ENCODE measurements at places on chromosomes 16 and 17. TPM values are rescaled to one million over a fixed set of nuclear protein-coding genes. Genes with fewer than 3 reads are reported as not detected.

GRCh38 chr17:30104575-30105339 is 11.9 kb upstream of the NSRP1 start:
- no peaks in the 10 kb centered on the region for H3K27me3 ChIP-seq
- peak overlapping the region; percentile 43 for H3K4me3 ChIP-seq
- DNase-seq, result peak; percentile 67
- H3K4me1 ChIP-seq, result no peaks in the 10 kb centered on the region
- no peak overlapping the region for H3K27ac ChIP-seq

- no peak overlapping the region for H3K27ac ChIP-seq
- no peaks in the 10 kb centered on the region for H3K36me3 ChIP-seq
- no peaks in the 10 kb centered on the region for H3K27me3 ChIP-seq
- no peak for DNase-seq
- no peaks in the 10 kb centered on the region for H3K4me1 ChIP-seq
These were observed 221.1 kb upstream of the HSBP1 start for GRCh38 chr16:83586461-83587200.

DNA sequence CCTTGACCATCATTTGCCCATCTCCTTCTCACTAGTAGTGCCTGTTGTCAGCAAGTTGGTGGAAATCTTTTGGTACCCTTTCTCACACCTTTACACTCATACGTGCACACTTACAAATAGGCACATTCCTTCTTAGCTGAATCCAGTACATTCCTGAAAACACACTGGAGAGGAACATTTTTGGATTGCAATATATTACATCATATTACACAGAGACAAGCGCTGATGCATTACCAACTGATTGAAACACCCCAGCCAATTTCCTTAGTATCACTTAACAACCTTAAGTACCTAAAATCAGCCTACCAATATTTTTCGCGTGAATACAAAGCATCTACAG is 64.1 kb downstream of the PLCG2 start:
- no peak for DNase-seq
- no peaks in the 10 kb centered on the region for H3K27me3 ChIP-seq
- no peak overlapping the region for H3K27ac ChIP-seq
- H3K36me3 ChIP-seq, result no peaks in the 10 kb centered on the region
- H3K4me1 ChIP-seq, result no peaks in the 10 kb centered on the region

DNA sequence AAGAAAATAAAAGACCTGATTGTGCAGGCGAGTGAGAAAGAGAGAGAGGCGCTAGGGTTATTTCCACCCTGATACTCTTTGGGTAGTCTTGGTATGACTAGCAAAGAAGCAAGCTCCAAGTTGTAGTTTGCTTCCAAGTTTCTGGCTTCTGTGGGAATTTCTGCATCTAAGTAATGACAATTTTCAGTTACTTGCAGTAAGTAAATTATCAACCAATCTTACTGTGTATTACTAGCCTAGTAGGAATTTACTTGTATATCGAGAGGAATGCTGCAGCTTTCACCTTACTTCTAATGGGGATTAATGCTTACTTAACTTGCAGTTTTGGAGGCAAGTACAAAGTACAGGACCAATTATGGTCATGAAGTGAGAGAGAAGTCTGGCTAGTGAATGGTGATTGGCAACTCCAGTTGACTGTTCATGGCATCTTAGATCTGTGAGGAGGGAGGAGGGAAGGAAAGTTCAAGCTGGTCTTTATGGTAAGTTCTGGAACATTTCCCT is 31.9 kb downstream of the TENT4B start:
- H3K27me3 ChIP-seq, result no peaks in the 10 kb centered on the region
- H3K4me1 ChIP-seq, result peaks cover 25% of the 10 kb centered on the region
- H3K4me3 ChIP-seq, result no peak overlapping the region
- H3K36me3 ChIP-seq, result no peaks in the 10 kb centered on the region
- H3K27ac ChIP-seq, result no peak overlapping the region

GRCh38 chr16:16009401-16009800 is 60.0 kb downstream of the ABCC1 start:
- H3K4me1 ChIP-seq, result peaks cover 7% of the 10 kb centered on the region
- H3K27me3 ChIP-seq, result no peaks in the 10 kb centered on the region
- H3K4me3 ChIP-seq, result no peak overlapping the region
- peak; percentile 82 for DNase-seq

DNA sequence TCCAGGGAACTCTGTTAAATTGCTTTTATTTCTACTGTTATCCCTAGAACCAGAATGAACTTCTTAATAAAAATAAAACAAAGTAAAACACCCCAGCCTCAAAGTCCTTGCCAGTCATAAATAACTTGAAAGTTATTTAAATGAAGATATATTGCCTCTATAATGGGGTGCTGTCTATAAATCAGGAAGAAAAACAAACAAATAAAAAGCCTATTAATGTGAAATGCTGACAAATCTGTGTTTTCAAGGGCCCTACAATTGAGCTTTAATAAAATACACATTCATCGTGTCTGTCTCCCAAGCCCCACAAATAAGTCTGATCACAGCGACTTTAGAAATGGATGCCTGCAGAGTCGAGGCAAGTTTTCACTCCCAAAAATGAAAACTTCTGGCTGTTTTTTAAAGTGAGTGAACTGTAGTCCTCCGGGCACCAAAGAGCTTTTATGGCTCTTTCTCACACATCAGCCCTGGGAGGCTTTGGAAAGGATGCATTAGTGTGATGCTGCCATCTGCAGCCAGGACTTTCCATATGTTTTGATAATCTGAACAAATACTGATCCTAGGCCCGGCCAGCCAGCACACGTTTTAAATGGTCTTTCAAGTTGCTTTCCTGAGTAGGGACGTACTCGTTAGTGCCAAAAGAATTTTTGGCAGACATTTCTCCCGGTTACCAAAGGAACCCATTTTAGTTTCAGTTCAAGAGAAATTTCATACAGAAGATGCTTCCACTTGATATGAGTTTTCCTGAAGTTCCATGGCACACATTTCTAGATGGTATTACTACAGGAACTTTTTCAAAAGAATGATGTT is 16.3 kb downstream of the NACA2 start:
- no peak overlapping the region for H3K27ac ChIP-seq
- no peak overlapping the region for H3K4me3 ChIP-seq
- no peaks in the 10 kb centered on the region for H3K36me3 ChIP-seq
- H3K4me1 ChIP-seq, result no peaks in the 10 kb centered on the region

DNA sequence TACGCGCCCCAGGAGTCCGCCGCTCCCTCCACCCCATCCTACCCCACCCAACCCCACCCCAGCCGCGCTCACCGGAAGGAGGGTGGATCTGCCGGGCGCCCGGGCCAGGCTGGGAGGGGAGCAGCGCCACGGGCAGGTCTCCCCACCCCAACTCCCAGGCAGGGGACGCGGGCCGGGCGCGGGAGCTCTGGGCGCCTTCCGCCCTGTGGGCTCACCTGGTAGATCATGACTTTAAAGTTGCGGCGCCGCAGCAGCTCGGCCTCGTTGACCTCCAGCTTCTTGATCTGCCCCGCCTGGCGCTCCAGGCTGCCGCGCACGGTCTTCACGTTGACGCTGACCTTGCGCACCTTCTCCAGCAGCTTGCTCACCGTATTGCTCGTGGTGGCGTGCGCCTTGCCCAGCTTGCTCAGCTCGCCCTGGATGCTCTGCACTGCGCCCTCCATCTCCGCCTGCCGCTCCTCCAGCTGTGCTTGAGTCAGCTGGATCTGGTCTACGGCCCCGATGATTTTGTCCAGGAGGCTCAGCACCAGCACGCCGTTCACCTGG is 571 bp downstream of the CAVIN1 start:
- H3K4me3 ChIP-seq, result peak overlapping the region; percentile 71
- peak overlapping the region; percentile 100 for H3K27ac ChIP-seq
- peaks cover 16% of the 10 kb centered on the region for H3K36me3 ChIP-seq

DNA sequence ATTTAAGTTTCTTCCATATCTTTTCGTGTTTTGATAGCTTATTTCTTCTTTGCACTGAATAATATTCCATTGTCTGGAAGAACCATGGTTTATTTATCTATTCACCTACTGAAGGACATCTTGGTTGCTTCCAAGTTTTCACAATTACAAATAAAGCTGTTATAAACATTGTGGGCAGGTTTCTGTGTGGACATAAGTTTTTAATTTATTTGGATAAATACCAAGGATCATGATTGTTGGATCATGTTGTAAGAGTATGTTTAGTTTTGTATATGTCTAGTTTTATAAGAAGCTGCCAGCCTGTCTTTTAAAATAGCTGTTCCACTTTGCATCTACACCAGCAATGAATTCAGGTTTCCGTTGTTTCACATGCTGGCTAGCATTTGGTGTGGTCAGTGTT is 339.4 kb downstream of the CDH11 start:
- DNase-seq, result no peak
- H3K36me3 ChIP-seq, result no peaks in the 10 kb centered on the region
- no peak overlapping the region for H3K27ac ChIP-seq
- H3K4me1 ChIP-seq, result no peaks in the 10 kb centered on the region
- H3K27me3 ChIP-seq, result no peaks in the 10 kb centered on the region
- no peak overlapping the region for H3K4me3 ChIP-seq

DNA sequence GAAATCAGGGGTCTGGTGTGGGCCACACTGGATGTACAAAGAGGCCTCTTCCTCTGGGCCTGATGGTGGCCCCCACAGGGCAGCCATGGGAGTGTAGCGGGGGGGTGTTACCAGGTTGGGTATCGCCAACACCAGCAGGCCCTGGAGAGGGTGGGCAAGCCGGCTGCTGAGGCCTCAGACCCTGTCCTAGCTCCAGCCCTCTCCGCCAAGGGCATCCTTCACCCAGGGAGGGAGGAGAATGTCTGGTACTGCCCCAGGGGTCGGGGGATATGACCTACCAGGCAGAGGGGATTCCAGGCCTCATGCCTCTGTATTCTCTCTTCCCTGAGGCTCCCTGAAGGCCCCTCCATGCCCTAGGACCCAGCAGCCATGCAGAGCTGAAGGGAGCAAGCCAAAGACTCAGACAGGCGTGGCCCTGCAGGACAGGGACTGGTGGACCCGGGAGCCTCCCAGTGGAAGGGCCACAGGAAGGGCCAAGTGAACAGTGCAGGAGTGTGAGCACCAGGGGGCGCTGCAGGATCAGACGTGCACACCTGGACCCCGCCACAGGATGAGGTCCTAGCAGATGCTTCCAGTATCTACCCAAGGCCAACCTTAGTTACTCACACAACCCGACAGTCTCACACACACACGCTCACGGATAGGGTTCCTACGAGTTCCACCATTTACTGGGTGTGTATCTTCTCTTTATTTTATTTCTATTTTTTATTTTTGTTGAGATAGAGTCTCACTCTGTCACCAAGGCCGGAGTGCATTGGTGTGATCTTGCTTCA is 10.9 kb upstream of the CES4A start:
- DNase-seq, result peak; percentile 91
- no peaks in the 10 kb centered on the region for H3K36me3 ChIP-seq
- no peak overlapping the region for H3K4me3 ChIP-seq
- H3K27me3 ChIP-seq, result no peaks in the 10 kb centered on the region
- no peak overlapping the region for H3K27ac ChIP-seq

DNA sequence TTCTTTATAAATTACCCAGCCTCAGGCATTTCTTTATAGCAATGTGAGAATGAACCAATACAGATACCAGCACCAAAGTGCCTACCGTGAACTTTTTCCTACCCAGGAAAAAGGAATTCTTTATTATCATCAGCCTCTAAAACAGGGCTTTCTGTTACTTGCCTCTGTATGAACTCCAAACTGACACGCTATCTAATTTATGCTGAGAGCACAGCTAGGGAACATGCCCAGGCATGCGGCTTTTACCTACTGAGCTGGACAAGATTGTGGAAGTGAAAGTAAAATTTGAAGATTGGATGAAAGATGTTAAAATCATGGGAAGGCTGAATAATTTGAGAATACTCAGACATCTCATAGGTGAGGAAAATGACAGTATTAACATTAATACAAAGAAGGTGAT is 24.4 kb upstream of the ADCY9 start:
- no peaks in the 10 kb centered on the region for H3K27me3 ChIP-seq
- no peak overlapping the region for H3K27ac ChIP-seq
- H3K4me1 ChIP-seq, result no peaks in the 10 kb centered on the region
- DNase-seq, result no peak

DNA sequence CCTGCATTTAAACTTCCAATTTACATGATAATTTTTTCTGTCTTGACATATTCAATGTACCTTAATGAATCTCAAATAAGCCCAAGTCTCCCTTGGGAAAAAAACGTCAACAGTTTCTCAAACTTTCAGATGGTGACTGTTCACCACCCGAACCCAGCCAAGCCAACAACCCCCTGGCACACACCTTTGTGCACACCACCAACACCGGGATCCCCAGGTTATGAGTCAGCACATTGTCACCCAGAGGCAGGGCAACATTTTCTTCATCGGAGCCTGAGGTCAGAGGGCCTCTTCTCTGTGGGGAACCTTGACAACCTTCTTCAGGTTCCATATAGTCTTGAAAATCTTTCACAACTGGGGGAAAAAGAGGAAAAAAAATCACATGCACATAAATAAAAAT is 15.5 kb downstream of the DYNC1LI2 start:
- DNase-seq, result no peak
- H3K4me1 ChIP-seq, result peaks cover 13% of the 10 kb centered on the region
- H3K27me3 ChIP-seq, result no peaks in the 10 kb centered on the region

GRCh38 chr16:31118223-31119155 is 1.0 kb downstream of the KAT8 start:
- H3K4me3 ChIP-seq, result peak overlapping the region; percentile 97
- H3K27me3 ChIP-seq, result no peaks in the 10 kb centered on the region
- H3K4me1 ChIP-seq, result peaks cover 19% of the 10 kb centered on the region
- H3K36me3 ChIP-seq, result peaks cover 22% of the 10 kb centered on the region

DNA sequence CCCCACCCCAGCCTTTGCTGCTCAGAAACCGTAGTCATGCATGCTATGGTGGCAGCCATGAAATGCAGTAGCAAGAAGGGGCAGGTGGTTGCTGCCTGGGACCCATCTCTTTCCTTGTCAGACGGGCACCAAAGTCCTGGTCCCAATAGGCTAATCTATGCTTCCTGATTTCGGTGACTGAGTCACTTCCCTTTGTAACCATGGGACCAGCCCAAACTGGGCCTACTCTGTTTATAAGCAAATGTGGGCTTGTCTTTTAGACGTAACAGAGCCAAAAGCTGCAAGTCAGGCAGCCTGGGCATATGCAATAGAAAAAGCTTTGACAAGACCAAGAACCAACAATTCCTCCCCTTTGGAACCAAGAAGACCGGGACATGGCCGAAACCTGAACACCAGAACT is 99.1 kb upstream of the RBBP6 start:
- peaks cover 3% of the 10 kb centered on the region for H3K27me3 ChIP-seq
- no peaks in the 10 kb centered on the region for H3K4me1 ChIP-seq
- H3K36me3 ChIP-seq, result no peaks in the 10 kb centered on the region
- no peak for DNase-seq
- H3K27ac ChIP-seq, result no peak overlapping the region

- no peaks in the 10 kb centered on the region for H3K36me3 ChIP-seq
- DNase-seq, result no peak
- H3K27me3 ChIP-seq, result peaks cover 23% of the 10 kb centered on the region
- H3K4me3 ChIP-seq, result no peak overlapping the region
These were observed 4.9 kb upstream of the CDH1 start for GRCh38 chr16:68732042-68732680.

DNA sequence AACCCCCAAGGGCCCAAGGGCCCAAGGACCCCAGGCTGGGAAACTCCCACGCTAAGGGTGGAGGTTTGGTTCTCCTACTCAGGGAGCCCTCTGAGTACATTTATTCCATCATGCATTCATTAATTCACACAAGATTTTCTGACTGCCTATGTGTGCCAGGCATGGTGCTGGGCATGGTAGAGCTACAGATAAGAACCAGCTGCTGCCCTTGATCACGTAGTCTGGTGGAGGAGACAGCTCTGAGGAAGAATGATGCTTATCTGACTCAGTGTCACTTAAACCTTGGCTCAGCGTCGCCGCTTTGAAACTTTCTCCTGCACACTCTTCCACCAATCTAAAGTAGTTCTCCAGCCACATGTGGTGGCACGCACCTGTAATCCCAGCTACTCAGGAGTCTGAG is 3.6 kb upstream of the ARL4D start:
- DNase-seq, result no peak
- no peaks in the 10 kb centered on the region for H3K36me3 ChIP-seq
- H3K27ac ChIP-seq, result no peak overlapping the region
- H3K27me3 ChIP-seq, result no peaks in the 10 kb centered on the region
- H3K4me1 ChIP-seq, result no peaks in the 10 kb centered on the region

The TMEM132E gene
- not detected for total RNA-seq

The DNAH9 gene
- not detected for total RNA-seq

The SBK1 gene
- 2.4 TPM for total RNA-seq

The C1QTNF8 gene
- total RNA-seq, result not detected

The DCXR gene
- 203 TPM for total RNA-seq

Measured in heart left ventricle (tissue), 16 donors.